NCI-H345 (cell line): ENCODE measurements at places on chromosomes 16 and 17.

- no peak for DNase-seq
These were observed 80.2 kb upstream of the ASIC2 start for GRCh38 chr17:33373273-33373672.

GRCh38 chr16:53996961-53997360 is 289.6 kb downstream of the IRX3 start:
- DNase-seq, result no peak

DNA sequence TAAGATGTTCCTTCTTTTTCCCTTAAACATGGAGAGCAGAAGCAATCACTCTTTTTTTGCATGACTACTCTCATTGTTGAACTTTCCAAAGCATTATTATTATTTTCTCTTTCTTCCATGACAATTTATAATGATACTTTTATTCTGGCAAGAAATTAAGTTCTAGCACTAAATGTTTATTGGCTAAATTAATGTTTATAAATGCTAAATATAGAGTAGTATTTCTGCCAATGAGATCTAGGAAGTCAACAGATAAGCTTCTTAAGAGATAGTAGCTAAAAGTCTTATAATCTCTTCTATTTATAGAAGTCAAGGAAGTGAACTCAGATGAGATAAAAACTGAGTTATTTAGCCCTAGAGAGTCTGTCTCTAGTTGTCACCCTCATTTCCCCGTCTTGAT is 920.1 kb downstream of the KCNJ2 start:
- no peak for DNase-seq

- no peak for DNase-seq
These were observed 1280.3 kb downstream of the CDH8 start for GRCh38 chr16:60755907-60756306.

- no peak for DNase-seq
These were observed 162.8 kb downstream of the FOXL1 start for GRCh38 chr16:86740906-86741799.
